Small intestine (tissue), 16 donors: ENCODE measurements at places on chromosomes 13 and 19. TPM values are rescaled to one million over a fixed set of nuclear protein-coding genes. Genes with fewer than 3 reads are reported as not detected.

LRP3 gene
- 3.0 TPM for polyA plus RNA-seq

PGLYRP1 gene
- not detected for polyA plus RNA-seq

RPL36 gene
- polyA plus RNA-seq: 1,946 TPM

IRGC gene
- not detected for polyA plus RNA-seq

GPR18 gene
- polyA plus RNA-seq: not detected
